ENCODE measurements at places on chromosomes 3 and 15.

- DNase-seq = no peak
Observed at GRCh38 chr15:63030101-63030551, 12.4 kb upstream of the TPM1 start.

DNA sequence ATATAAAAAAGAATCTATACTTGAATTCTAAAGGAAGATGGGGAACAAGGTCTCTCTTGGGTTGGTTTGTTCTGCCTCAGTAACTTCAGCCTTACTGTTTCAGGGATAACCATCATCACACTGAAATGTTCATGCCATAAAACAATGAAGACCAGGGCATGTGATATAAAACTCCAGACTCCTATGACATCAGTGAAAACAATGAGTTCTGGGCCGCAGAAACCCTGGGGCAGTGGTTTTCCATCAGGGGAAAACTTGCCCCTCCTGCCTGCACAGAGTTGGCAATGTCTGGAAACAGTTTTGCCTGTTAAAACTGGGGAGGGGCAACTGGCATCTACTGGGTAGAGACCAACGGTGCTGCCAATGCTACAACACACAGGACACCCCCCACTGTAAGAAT lies 46.8 kb downstream of the CA12 start:
- DNase-seq = no peak

DNA sequence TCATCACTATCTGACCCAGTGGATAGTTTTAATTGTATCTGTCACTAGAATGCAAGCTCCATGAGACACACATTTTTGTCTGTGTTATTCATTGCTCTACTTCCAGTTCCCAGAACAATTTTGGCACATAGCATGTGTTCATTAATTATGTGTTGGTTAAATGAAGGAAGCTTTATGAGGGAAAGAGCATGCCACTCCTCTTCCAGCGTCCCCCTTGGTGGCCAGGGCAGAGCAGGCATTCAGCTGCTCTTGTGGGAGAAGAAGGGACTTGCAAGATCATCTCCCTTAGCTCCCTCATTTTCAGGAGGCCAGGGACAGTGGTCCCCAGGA lies 489 bp upstream of the GALNT15 start:
- no peak for DNase-seq

DNA sequence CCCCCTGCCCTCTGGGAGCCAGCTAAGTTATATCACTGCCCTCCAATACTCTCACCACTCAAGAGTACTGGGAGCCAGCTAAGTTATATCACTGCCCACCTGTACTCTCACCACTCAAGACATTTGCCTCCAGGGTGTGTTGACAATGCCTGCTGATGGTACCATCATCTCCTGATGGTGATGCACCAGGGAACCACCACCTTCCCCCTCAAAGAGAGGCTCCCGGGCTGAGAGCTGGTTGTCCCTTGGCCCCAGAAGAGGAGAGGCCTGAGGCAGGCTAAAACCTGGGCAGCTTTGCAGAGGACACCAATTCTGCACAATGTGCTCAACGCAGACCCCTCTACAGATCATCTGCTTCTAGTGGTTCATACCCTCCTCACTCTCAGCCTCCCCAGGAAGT lies 7.5 kb upstream of the HAPLN3 start:
- no peak for DNase-seq

- DNase-seq = no peak
Observed at GRCh38 chr3:76054404-76054803, 269.1 kb upstream of the ZNF717 start.

GRCh38 chr3:172658344-172659245 lies 52.3 kb downstream of the NCEH1 start:
- DNase-seq = no peak

DNA sequence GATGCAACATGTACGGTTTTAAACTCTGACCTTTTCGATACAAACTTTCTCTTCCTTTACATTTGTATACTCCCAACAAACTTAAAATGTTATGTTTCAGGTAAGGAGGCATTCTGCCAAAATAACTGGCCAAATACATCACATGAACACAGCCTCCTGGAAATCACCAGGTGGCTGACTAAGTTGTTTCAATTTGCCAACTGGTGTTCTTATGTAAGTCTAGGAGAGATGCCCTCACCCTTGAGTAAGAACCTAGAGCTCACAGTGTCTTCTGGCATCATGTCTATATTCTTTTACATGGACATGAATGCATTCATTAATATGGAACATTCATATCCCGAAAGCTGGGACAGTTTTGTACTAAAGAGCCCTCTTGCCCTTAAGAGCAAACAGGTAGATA lies 341.1 kb upstream of the NR2F2 start:
- no peak for DNase-seq

DNA sequence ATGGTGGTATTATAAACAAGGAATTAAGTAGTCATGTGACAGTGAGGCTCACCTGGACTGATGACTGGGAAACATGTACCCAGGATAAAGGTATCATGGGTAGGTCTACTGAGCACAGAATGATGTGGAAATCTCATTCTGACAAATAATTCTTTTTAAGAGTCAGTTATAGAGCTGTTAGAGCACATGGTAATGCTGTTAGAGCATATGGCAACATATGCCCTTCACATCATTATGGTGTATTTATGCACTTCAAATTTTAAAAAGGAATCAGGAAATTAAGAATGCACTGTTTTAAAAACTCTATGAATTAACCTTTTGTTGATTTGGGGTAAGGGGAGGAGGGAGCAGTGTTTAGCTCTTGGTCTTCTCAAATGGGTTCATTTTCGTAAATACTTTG lies 1.7 kb downstream of the SLC6A20 start:
- DNase-seq = no peak

- DNase-seq = no peak
Observed at GRCh38 chr3:186075489-186075888, 33.4 kb downstream of the ETV5 start.

DNA sequence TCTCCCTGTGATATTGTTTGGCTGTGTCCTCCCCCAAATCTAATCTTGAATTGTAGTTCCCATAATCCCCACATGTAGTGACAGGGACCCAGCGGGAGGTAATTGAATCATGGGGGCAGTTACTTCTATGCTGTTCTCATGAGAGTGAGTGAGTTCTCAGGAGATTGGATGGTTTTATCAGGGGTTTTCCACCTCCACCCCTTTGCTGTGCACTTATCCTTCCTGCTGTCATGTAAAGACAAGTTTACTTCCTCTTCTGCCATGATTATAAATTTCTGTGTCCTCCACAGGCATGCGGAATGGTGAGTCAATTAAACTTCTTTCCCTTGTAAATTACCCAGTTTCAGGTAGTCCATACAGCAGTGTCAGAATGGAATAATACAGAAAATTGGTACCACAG lies 24.7 kb downstream of the TUSC7 start:
- no peak for DNase-seq
